CD4-positive, alpha-beta T cell (primary cell): ENCODE measurements at places on chromosomes 4 and X.

- peak; percentile 0 for DNase-seq
Observed at GRCh38 chrX:119089619-119090018, 16.8 kb downstream of the CT47C1 start.

DNA sequence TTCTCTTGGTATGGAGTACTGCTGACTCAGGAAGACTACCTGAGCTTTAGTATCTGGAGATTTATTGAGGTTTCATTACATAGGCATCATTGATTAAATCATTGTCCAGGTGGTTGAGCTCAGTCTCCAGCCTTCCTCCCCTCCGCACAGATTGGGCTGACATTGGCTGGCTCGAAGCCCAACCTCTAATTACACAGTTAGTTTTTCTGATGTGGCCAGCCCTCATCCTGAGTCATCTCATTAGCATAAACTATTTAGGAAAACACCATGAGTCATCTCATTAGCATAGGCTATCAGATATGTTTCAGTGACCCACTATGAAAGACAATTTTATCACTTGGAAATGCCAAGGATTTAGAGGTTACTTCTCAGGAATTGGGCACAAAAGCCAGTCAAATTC, 93.9 kb upstream of the ANKRD50 start:
- no peak for DNase-seq

GRCh38 chr4:39043861-39044363, 11.7 kb upstream of the TMEM156 start:
- no peak for DNase-seq

DNA sequence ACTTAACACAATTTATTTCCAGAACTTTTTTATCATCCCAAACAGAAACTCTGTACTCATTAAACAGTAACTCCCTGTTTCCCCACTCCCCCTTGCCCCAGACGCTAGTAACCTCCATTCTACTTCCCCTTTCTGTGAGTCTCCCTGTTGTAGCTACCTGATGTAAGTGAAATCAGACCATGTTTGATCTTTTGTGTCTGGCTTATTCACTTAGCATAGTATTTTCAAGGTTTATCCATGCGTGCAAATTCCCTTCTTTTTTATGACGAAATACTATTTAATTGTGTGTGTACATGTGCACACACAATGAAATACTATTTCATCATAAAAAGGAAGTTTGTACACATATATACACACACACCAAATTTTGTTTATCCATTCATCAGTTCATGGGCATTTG, 5.2 kb downstream of the PKD2 start:
- DNase-seq, result no peak

GRCh38 chrX:154717824-154718223, 33.1 kb downstream of the GAB3 start:
- DNase-seq, result no peak

GRCh38 chr4:21387683-21388082, 560.9 kb downstream of the KCNIP4 start:
- no peak for DNase-seq

DNA sequence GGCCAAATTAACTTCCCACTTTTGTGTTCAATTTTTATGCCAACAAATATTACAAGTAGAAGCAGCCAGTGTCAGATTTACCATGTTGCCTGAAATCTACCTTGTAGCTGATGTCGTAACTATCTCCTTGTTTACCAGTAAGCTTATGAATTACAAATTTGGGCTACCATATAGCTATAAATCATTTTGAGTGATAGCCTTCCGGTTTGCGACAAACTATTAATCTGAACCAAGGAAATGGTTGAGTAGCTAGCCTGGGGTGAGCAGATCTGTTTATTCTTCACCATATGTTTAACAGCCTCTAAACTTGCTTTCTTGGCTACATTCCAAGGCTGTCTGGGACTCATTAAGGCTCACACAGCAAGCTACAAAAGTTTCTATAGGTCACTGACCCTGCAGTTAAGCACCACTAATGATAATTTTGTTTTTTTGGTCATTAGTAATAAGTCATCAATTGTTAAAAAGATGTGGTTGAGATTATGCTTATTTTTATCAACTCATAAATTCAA, 218.7 kb upstream of the SPOCK3 start:
- DNase-seq, result no peak

GRCh38 chrX:18133605-18134004, 87.1 kb downstream of the BEND2 start:
- DNase-seq, result no peak

- DNase-seq, result no peak
Observed at GRCh38 chr4:12487000-12487399, 997.1 kb downstream of the RAB28 start.

- DNase-seq, result no peak
Observed at GRCh38 chr4:140308366-140309123, 64.9 kb upstream of the SCOC start.

DNA sequence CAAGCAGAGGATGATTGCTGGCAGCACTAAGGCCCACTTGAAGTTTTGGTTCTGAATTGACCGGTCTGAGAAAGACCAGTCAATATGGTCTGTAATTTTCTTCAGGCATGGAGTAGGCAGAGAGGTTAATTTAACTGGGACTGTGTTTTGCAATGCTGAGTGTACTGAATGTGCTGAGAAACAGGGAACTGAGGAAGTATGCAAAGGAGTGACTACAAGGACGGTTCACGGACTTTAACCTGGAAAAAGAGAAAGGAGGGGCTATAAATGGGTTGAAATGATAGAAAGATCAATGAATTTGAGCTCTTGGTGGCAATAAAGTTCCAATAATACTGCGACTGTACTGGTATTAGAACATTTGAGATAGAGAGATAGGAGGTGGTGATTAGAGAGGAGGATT, 84.5 kb downstream of the MAGEB17 start:
- no peak for DNase-seq

GRCh38 chr4:127788517-127788916, 6.4 kb downstream of the HSPA4L start:
- no peak for DNase-seq

GRCh38 chrX:2147928-2148327, 352.8 kb downstream of the DHRSX start:
- no peak for DNase-seq

- DNase-seq, result peak; percentile 33
Observed at GRCh38 chrX:133749370-133749769, 236.0 kb downstream of the GPC3 start.

DNA sequence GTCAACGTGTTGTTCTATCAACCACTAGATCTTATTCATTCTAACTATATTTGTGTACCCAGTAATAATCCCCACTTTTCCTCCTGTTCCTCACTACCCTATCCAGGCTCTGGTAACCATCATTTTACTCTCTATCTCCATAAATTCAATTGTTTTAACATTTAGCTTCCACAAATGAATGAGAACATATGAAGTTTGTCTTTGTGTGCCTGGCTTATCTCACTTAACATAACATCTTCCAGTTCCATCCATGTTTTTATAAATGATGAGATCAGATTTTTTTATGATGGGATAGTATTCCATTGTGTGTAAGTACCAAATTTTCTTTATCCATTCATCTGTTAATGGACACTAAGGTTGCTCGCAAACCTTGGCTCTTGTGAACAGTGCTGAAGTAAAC, 59.9 kb upstream of the IBSP start:
- DNase-seq, result no peak

- no peak for DNase-seq
Observed at GRCh38 chrX:15299941-15300851, 15.2 kb downstream of the ASB11 start.

DNA sequence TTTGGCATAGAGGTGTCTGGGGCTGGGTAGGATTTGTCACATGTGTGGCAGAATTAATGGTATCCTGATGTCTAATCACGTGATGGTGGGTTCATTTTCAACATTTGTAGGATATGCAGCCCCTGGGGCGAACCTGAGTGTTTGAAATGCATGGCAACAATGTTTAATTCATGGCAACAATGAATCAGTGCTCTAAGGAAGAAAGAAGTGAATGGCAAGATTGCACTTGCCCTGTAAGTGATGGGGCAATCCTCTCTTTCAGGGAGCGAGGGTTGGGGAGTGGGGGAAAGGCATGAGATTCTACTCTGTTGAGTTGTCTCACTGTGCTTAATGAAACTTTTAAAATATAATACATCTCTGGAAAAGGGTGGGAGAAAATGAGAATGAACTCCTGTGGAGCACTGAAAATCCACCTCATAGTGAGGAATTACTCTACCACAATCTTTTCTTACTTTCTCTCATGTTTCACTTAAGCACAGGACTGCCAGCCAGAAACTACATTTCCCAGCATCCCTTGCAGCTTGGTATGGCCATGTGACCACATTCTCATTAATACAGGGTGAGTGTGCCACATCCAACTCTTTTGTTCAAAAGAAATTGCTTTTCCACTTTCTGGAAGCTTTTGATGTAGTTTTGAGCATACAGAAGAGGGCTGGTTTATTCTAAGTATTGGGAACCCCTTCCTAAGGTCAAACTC, 64.0 kb upstream of the PGM2 start:
- DNase-seq, result no peak

DNA sequence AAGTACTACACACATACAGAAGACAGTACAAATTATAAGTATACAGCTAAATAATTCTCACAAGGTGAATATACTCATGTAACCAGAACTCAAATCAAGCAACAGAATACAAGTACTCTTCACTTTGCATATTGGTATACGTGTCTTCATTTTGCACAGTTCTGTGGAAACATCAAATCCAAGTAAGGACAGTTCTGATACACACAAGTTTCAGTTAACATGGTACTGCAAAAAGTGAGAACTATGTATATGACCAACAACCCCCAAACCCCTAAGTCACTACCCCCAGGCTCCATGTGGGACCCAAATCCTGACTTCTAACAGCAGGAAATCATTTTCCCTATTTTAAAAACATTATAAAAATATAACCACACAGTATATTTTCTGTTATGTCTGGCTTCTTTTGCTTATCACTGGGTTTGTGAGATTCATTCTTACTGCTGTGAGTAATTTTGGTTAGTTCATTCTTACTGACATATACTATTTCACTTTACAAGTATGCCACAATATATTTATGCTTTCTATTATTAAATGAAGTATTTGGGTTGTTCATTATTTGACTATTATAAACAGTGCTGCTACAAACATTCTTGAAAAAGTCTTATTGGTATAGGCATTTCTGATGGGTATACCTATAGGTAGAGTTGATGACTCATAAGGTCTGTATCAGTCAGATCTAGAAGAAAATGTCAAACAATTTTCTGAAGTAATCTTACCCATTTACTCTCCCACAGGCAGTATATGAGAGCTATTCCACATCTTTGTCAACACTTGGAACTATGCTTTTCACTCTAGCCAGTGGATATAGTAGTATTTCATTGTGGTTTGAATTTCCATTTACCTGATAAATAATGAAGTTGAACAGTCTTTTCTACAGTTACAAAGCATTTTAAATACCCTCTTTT, 47.0 kb downstream of the SCLT1 start:
- DNase-seq, result no peak

GRCh38 chrX:140822861-140823260, 113.3 kb downstream of the LINC00632 start:
- DNase-seq, result no peak

GRCh38 chr4:7195546-7196287, 3.4 kb downstream of the SORCS2 start:
- DNase-seq, result no peak

DNA sequence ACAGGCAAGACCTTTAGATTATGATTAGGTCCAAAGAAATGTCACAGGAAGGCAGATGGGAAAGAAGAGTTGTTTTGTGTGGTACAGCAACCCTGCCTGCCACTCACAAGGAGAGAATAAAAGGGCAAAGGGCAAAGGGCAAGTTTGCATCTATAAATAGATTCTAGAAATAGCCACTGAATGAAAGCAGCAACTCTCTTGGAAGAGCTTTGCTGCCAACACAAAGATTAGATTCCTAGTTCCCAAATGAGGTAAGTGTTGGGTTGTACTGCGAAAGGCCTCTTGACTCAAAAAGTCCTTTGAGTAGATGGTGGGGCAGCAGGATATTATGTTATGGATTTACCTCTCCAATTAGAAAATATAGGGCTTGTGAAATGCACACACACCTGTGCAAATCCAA, 61.2 kb downstream of the MOSPD2 start:
- DNase-seq, result no peak

DNA sequence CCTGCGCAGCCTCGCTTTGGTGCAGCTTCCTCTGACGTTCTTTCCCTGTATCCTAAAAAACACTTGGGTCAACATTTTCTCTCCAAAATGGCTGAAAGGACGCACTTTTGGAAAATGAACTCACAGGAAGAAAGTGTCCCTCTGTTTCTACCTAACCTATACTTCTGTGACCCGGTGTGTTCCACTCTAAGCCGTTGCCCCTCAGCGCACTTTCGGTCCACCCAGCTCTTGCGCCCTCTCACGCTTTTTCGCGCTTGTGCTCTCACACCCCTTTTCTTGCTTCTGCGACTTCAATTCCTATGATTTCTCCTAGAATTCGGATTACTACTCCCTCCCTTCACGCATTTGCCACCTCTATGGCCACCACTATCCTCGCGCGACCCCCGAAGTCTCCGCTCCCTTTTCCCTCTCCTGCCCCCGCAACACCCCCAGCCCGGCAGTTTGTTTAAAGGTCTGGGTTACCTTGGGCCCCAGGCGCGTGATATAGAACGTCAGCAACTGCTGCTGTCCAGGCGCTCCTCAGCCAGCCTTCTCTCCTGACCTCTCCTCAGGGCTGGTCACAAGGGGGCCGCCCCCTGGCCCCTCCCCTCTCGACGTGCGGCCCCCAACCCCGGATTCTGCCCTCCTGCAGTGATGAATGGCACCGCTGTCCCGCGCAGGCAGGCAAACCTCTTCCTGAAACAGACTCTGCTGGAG, at the start of gene USP51:
Gene USP51, minus strand, starts transcription at position 535 of the 696 bp plus-strand sequence. CDS start 909 bp downstream, outside the sequence.
- DNase-seq, result peak; percentile 24

DNA sequence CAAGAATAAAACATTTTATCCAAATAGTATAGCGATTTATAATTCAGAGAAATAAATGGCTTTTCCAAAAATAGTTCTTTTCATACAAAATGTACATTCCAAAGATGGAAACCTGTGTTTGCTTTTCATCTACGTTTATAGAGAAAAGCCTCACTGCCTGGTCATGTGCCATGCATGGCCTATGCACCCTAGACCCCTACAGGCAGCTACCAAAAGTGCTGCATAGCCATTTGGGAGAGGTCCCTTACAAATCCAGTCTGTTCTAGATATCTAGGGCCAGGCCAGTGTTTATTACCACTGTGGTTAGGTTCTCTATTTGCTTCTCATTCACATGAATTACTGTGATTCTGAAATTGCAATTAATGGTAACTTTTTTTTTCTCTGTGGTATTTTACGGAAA, 17.2 kb downstream of the HMGB2 start:
- no peak for DNase-seq

DNA sequence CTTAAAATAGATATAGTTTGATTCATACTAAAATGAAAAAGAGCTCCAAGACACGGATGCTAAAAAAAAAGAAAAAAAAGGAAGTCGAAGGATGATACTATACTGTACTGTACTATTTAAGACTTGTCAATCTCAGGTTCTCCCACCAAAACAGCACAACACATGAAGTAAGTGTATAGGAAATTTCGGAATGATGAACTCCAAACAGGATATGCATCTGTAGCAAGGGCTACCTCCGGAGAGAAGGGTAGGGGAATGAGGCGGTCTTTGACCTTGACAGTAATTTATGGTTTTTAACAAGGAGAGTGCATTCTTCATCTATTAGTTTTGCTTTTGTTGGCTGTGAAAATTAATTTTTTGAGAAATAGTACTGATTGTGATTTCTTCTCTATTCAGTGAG, 541 bp upstream of the FIP1L1 start:
- DNase-seq, result no peak
